ENCODE measurements at places on chromosomes 5 and 9.

DNA sequence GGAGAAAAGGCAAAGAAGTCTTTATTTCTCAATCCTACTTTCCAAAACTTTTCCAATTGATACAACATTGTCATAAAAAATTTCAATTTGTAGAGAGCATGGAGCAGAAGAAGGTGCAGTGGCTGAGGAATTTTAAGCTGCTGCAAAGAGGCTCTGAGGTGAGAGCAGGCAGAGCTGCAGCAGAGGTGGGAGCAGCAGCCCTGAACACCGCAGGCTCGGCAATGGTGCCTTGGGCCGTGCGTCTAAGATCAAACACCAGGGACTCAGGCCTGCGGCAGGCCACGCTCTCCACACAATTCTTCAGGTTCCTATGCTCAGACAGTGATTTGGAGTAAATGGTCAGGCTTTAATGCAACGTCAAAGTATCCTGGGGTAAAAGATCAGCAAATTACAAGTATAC, 46.3 kb downstream of the SIL1 start:
- no peak for DNase-seq

DNA sequence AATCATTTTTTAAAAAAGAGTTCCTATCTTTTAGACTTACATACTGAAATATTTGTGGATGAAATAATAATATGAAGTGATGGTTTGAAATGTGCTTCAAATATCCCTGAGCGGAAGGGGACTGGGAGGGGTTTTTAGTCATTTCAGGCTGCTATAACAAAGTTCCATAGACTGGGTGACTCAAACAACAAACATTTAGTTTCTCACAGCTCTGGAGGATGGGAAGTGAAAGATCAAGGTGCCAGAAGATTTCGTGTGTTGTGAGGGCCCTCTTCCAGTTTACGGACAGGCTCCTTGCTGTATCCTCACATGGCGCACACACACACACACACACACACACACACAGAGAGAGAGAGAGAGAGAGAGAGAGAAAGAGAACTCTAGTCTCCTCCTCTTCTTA, 27.1 kb upstream of the TEX10 start:
- DNase-seq, result no peak

DNA sequence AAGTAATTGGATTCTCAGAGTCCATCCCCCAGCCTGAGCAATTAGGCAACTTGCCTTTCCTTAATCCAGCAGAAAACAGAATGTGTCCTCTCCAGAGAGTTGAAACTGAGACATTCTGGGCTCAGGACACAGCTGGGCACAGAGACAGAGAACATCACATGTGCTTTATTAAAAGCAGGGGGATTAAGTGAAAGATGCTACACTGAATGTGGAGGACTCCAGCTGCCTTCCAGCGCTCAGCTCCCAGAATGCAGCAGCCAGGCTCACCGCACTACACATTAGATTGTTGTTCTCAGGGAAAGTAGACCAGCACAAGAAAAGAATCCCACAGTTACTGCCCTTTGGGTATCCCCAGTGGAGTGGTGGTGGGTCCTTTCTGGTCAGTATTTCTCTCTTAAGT, 141.6 kb upstream of the IL12B start:
- no peak for DNase-seq

GRCh38 chr5:135243556-135244285, 155.3 kb downstream of the MACROH2A1 start:
- no peak for DNase-seq

- DNase-seq, result no peak
Measured at GRCh38 chr5:80343067-80343466, 23.3 kb downstream of the SPZ1 start.

GRCh38 chr5:111124793-111125192, 32.6 kb downstream of the WDR36 start:
- no peak for DNase-seq

DNA sequence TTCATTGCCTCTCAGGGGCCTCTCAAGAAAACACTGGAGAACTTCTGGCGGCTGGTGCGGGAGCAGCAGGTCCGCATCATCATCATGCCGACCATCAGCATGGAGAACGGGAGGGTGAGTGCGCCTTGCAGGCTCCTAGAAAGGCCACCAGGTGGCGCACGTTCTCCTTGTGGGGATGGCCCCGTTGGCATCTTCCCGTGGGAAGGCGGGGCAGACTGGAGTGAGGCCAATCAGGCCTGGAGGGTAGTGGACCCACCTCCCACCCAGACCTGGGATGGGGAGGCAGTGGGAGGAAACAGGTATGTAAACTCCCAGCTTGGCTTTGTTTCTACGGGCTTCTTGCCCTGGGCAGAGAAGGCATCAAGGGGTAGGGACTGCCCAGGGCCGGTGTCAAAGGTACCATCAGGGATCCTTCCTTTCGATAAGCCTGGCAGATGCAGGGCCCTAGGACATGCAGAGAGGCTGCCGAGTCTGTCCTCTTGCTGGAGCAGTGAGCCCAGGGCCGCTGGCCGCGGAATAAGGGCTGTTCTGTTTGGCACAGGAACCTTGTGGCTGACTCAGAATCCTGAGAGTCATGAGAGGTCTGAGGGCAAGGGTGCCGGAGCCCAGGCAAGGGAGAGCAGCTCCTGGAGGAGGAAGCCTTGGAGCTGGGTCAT, 18.9 kb upstream of the SPTLC1 start:
- DNase-seq, result no peak

GRCh38 chr9:70581955-70582350, 167.5 kb upstream of the KLF9 start:
- no peak for DNase-seq

- DNase-seq, result no peak
Measured at GRCh38 chr5:159923008-159923407, 6.7 kb downstream of the ADRA1B start.

DNA sequence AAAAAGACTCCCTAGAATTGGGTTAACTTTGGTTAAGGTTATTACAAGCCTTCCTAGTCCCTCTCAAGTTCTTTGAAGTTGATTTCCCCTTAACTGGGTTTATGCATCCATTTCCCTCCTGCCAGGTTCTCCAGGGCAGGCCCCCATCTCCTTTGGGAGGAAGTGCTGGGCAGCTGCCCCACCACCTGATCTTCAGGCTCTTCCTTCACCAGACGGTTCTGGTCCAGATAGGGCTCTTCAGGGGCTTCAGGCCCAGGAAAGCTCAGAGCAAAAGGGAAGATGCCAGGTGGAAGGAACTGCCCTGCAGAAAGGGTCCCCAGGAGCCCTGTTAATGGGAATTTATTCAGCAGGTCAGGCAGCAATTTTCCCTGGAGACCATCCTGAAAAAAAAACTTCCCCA, 2.1 kb downstream of the SMIM32 start:
- DNase-seq, result no peak

GRCh38 chr5:116673453-116673852, 98.8 kb upstream of the SEMA6A start:
- no peak for DNase-seq

GRCh38 chr5:139660105-139660922, 12.2 kb downstream of the CXXC5 start:
- peak; percentile 59 for DNase-seq

- no peak for DNase-seq
Measured at GRCh38 chr5:95884017-95884325, 61.4 kb upstream of the GLRX start.

DNA sequence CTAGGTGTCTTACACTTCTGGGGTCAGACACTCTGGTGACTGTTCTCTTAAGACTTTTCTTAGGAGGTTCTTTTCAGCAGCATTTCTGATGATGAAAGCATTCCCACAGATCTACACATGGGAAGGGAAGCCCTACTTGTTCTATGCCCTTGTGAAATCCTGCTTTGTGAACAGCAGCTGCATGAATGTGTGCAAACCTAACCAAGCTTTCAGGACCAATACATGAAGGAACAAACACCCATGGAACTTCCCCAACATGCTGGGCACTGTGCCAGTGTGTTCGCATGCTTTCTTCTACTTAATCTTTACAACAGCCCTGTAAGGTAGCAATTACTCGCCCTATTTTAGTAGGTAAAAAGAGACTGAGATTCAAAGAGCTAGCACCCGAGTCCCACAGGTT, 439.9 kb upstream of the KLF4 start:
- peak; percentile 78 for DNase-seq

DNA sequence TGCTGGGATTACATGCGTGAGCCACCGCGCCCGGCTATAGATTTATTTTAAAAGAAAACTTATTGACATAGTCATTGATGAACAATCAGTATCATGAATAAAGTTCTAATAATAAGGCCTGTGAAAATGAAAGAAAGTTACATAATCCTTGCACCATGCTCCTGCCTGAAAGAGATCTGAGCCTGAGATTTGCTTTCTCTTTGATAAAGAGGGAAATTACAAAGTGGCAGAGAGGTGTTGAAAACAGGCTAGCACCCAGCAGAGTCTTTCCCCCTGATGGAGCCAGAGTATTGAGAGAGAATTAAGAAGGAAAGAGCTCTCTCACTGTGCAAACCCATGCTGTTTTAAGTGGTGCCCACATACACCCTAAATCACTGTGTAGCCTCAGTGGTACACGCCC, 37.2 kb downstream of the SLC6A7 start:
- no peak for DNase-seq

GRCh38 chr9:24582146-24583126, 36.7 kb upstream of the IZUMO3 start:
- no peak for DNase-seq

GRCh38 chr9:29150606-29151005, 1577.3 kb upstream of the C9orf72 start:
- DNase-seq, result no peak

- DNase-seq, result no peak
Measured at GRCh38 chr5:140587495-140587894, 22.9 kb downstream of the SLC35A4 start.

GRCh38 chr5:77852068-77852513, 76.0 kb upstream of the TBCA start:
- no peak for DNase-seq

- no peak for DNase-seq
Measured at GRCh38 chr9:22170990-22171670, 162.0 kb upstream of the CDKN2B start.

GRCh38 chr5:89694026-89694550, 715.5 kb downstream of the CETN3 start:
- DNase-seq, result no peak

DNA sequence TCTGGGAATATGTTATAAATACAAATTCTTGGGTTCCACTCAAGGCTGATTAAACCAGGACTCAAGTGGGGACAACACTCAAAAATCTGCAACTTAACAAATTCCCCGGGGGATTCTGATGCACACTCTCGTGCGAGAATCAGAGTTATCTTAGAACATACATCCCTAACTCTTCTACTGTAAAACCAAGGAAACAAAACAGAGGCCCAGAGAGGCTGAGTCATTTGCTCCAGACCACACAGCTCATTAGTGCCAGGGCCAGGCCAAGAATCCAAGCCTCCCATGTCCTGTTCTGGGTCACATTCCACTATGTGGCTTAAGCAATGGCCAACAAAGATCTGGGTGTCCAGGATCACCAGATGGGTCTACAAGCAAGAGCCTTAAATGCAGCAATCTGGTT, 166.0 kb downstream of the ADAMTS12 start:
- no peak for DNase-seq

DNA sequence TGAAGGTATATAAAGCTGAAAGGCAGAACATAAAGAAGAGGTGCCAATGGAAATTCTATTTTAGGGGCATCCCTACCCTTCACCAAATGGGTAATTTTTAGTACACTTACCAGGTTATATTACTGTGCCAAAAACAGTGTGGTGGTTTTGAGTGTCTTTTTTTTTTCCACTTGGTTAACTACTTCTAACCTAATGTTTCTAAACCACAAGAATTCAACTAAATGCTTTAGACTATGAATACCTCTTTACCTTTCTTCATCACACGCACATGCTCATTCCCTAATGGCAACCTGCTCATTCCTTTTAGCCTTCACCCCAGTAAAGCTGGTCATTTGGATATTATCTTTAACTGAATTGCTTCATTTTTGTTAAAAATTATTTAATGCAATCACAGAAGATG, 215.6 kb downstream of the PIK3R1 start:
- DNase-seq, result no peak

- DNase-seq, result no peak
Measured at GRCh38 chr5:126917918-126918614, 112.3 kb downstream of the MARCHF3 start.

GRCh38 chr9:135278586-135278985, 191.1 kb downstream of the OLFM1 start:
- DNase-seq, result no peak

DNA sequence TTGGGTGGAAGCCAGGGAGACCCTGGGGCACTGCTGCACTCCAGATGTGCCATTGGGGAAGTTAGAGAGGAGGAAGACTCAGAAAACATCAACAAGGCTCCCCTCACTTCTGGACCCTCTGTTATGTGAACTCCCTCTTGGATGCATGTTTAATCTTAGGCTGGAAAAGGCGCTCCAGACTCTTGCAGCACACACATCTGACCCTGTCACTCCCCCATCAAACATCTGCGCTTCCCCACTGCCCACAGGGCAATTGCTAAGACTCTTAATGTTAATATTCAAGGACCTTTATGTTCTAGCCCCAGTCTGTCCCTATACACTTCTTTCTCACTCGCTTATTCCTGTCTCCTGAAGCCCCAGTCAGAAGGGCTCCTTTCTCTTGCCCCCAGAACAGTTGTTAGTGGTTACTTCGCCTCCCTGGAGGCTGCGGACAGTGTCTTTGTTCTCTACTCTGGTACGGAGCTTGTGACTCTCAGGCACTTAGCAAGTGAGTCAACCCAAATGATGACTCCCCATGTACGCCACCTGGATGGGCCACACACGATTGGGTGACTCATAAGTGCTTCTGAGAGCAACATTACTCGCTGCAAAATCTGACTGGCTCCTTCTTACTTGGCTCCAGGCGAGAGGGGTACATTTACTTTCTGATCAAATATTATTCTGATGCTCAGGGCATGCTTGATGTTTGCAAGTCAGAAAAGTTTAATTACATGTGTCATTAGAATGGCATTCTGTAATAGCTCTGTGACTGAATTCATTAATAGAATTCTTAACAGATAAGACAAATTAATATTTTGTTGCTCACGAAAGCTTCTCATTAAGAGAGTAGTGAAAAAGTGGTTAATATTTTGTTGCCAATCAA, 193.6 kb downstream of the HSPA4 start:
- no peak for DNase-seq

DNA sequence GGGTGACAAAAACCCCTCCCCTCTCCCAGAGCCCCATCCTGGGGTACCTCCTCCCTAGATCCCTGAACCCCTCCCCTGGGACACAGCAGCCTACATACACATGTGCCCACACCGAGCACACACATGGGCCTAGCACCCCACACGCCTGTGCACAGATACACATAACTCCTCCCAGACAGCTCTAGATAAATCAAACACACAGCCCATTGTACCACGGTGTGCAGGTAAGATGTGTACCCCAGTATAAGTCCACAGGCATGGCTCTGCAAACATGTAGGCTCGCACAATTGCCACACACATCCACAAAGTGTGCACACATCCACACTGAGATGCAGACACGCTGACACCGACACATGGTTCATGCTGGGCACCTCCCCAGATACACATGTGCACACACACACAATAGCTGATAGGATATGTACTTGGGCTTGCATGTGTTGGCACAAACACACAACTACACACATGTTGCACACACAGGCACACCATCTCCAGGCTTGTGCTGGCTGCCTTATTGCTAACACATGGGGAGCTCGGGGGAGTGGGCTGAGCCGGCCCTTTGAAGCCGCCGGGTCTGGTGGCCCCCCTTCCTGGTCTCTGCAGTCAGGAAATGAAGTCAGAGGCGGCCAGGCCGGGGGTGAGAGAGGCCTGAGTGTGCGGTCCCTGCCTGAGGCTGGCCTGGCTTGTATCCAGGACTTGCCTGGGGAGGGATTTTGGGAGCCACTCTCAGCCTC, 30.2 kb downstream of the GOLGA2 start:
- DNase-seq, result no peak

GRCh38 chr5:135266975-135267374, 132.1 kb downstream of the MACROH2A1 start:
- DNase-seq, result no peak

Measured in ascending aorta (tissue), 2 donors.